Kidney (tissue), 22 donors: ENCODE measurements at places on chromosomes 12 and 14. TPM values are rescaled to one million over a fixed set of nuclear protein-coding genes. Genes with fewer than 3 reads are reported as not detected.

DNA sequence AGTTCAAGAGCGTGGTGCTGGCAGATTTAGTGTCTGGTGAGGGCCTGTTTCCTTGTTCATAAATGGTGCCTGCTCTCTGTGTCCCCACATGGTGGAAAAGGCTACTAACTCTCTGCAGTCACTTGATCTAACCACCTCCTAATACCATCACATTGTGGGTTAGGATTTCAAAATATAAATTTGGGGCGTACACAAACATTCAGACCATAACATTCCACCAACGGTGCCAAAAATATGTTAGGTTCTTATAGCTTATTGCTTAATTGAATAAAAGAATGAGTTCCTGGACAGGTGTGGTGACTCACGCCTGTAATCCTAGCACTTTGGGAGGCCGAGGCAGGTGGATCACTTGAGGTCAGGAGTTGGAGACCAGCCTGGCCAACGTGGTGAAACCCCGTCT lies 3.4 kb upstream of the DYRK2 start:
- no peak for DNase-seq

DNA sequence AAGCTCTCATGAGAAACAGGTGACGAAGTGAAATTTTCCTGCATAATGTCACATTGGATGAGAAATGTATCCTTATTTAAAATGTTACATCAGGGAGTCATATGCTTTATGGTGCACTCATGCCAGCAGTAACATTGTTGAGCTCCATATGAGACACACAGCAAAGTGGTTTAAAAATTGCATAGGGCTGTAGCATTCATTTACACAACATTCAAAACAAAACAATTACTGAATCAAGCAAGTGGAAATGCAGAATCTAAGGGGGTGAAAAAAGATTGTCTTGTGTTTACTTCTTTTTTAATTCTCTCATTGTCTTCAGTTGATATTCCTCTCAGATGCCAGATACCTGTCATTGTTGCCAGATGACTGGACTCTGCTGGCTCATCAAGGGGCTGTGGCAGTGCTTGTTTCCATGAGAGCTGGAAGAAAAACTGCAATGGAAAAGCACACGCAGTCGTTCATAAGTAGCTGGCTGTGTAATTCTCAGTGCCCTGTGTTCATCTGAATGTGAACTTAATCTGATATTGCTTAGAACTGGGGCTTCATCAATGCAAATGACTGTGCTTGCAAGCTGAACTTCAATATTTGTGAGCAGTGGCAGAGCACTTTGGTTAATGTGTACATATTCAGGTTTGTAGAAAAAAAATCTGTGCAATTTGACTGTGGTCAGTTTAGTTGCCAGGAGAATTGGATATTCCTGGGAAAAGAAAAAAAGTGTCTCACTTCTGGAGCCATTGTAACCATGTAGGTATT lies 305.6 kb downstream of the RAD51B start:
- peak; percentile 33 for DNase-seq

- DNase-seq: no peak
Measured at GRCh38 chr12:53758081-53758729, 6.4 kb upstream of the CISTR start.

GRCh38 chr12:32118806-32119205 lies 12.2 kb downstream of the BICD1 start:
- DNase-seq: no peak

Gene RPL10L
- not detected for total RNA-seq
